ENCODE measurements at places on chromosomes 1 and 21.

DNA sequence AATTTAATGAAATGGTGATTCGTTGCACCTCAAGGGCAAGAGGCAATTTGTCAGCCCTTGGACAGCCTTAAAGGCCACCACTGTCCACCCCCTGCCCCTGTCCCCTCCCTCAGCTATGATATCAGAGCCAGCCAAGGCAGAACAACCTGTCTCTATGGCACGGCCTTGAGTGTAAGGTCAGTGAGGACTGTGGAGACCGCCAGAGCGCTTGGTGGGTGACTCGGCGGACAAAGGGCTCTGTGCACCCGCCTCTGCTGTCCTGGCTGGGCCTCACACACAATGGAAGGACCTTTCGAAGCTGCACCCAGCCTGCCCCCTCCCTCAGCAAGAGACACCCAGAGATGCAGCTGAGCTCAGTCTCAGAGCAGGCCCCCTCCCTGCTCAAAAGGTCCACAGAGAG is 50.6 kb downstream of the SDC3 start:
- no peak for DNase-seq

DNA sequence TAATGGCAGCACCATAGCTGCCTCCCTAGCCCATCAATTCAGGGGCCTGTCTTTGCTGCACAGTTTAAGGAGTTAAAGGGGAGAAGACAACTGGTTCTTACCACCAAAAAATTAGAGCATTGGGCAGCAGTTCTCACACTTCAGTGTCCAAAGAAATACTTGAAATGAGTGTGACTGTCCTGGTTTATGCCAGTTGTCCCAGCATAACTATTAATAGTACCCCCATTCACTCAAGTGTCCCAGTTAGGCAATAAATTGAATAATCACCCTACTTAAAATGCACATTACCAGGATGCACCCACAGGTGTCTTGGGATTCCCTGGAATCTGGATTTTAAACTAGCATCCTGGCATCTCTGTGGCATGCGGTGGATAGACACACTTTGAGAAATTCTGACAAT is 51.1 kb downstream of the FAM163A start:
- DNase-seq: no peak

- DNase-seq: no peak
These were observed 838.8 kb downstream of the KCNT2 start for GRCh38 chr1:195769461-195769860.

DNA sequence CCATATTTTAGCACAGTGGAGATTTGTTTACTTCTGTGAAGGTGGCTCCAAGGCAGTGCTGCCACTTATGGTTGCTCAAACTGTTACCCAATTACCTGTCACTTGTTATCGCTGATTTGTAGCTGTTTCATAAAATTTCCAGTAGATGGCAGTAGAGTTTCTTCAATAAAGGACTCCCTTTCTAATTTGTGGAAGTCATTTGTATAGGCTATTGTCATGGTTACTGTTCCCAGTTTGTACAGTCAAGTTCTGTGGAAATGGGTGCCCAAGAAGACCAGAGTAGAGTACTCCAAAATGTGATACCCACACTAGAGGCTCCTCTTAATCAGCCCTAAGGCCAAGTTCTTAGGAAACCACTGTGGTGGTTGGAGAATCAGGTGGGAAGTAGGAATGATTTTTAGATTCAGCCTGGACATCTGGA is 186.1 kb downstream of the CLEC20A start:
- DNase-seq: no peak

- no peak for DNase-seq
These were observed 42.1 kb downstream of the HOOK1 start for GRCh38 chr1:59856725-59857338.

GRCh38 chr1:152960452-152961044 is 9.9 kb upstream of the SPRR4 start:
- DNase-seq: peak; percentile 66

- DNase-seq: peak; percentile 89
These were observed 700 bp upstream of the SYDE2 start for GRCh38 chr1:85201340-85202091.

- DNase-seq: no peak
These were observed 43.0 kb downstream of the MATN1 start for GRCh38 chr1:30680429-30680828.

- DNase-seq: peak; percentile 61
These were observed 104.7 kb downstream of the CAMTA1 start for GRCh38 chr1:6889875-6890480.

GRCh38 chr1:246032031-246032551 is 475.0 kb downstream of the SMYD3 start:
- DNase-seq: no peak

DNA sequence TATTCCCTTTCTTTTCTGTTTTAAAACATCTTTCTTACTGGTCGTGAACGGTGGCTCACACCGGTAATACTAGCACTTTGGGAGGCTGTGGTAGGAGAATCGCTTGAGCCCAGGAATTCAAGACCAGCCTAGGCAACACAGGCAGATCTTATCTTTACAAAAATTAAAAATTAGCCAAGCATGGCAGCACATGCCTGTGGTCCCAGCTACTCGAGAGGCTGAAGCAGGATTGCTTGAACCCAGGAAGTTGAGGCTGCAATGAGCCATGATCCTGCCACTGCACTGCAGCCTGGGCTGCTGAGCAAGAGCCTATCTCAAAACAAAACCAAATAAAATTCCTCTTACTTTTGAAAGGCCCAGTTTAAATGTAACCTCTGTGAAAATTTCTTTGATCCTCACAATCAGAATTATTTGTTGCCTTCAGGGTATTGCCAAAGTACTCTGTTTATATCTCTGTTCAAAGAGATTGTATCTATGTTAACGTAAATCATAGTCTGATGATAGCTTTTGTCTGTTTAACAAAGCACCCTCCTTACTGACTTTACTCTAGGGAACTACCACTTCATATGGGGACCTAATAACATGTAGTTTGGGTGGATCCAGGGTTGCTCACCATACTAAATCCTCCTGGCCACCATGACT is 71.6 kb downstream of the RERE start:
- no peak for DNase-seq

GRCh38 chr1:59143811-59144210 is 153.1 kb upstream of the FGGY start:
- no peak for DNase-seq

DNA sequence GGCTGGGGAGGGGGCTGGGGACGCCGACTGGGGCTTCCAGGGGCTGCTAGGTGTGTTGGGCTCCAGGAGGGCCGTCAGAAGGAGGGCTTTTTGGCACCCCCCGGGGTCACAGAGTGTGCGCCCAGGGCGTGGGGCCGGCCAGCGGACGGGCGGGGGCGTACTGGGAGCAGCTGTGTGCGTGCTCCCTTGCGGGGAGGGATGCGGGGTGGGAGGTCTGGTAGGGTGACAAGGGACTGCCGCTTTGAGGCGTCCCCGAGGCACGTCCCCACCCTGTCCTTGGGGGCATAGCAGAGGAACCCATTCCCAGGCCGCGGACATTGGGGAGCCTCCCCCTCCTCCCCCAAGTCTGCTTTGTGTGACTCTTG is 1.1 kb downstream of the FOXO6 start:
- peak; percentile 15 for DNase-seq

- DNase-seq: no peak
These were observed 12.6 kb downstream of the MTF1 start for GRCh38 chr1:37846647-37847339.

DNA sequence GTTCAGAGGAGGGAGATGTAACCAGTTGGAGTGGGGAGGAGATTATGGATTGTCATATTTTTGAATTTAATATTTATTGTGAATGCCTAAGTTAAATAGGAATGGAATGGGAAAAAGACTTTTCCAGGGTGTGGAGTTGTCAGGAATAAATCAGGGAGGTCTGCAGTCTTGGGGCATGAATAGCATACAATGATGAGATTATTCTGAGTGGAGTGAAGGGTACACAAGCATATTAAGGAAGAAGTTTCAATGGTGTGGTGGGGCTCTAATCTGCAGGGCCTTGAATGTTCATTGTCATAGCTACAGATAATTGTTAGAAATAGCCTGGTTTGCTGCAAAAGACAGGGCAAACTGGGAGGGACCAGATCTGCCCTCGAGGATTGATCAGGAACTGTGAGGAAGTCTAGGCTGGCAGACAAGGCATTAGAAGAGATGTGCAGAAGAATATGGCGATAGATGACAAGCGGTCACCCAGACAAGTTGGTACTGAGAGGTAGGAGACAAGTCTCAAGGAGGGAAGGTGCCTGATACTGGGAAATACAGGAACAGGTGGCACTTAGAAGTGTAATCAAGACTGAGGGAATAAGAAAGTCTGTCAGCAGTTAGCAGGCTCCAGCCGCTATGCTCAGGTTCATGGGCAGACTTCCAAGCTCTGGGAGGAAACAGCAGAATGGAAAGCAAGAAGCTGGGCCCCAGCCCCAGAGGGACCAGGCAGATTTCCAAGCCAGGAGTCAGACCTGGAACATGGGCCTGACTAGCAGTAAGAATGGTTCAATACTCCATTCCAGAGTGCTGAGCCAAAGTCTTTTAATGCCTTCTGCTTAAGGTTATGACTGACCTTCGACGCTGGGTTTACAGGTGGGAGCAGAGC is 20.9 kb upstream of the RGL1 start:
- DNase-seq: no peak

GRCh38 chr1:77991638-77992037 is 12.8 kb upstream of the FUBP1 start:
- no peak for DNase-seq

DNA sequence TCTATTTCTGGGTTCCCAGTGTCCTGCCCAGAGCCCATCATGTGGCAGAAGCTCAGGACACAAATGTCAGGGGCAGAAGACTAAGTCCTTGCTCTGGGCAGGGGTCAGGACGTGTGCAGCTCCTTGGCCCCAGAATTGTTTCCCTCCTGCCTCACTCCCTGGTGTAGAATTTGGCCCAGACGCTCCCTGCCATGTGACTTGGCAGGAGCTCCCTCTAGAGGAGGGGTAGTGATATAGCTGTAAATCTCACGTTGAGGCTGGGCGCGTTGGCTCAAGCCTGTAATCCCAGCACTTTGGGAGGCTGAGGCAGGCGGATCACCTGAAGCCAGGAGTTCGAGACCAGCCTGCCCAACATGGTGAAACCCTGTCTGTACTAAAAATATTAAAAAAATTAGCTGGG is 91.2 kb downstream of the UBIAD1 start:
- peak; percentile 39 for DNase-seq

- DNase-seq: no peak
These were observed 226.9 kb upstream of the DEPDC1 start for GRCh38 chr1:68723791-68724190.

GRCh38 chr1:87410776-87411480 is 82.2 kb downstream of the LMO4 start:
- no peak for DNase-seq
